Islet precursor cell (in vitro differentiated cells): ENCODE measurements at places on chromosomes 7 and 10.

- DNase-seq, result no peak
These were observed 186.2 kb downstream of the MACC1 start for GRCh38 chr7:20030915-20031362.

DNA sequence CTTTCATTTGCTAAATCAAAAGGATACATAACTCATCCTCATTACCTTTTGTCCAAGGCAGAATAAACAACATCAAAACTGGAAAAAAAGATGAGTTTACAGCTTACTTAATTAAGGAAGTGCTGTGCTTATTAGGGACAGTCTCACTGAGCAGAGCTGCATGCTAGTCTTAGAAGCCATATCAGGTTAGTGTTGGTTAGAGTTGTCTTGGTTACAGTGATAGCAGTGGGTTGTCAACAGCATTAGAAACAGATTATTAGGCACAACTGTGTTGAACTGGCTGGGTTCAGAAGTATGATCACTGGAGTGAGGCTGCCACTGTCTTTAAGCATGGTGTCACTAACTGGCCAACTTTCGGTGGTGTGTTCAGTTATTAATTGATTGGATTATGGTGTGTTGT lies 503.9 kb upstream of the IGFBP3 start:
- no peak for DNase-seq

GRCh38 chr7:92641921-92642511 lies 51.8 kb upstream of the FAM133B start:
- DNase-seq, result no peak

- DNase-seq, result peak; percentile 63
These were observed 75.4 kb downstream of the PLXNA4 start for GRCh38 chr7:132500727-132501440.

GRCh38 chr7:5670183-5670935 lies 111.1 kb downstream of the RNF216 start:
- DNase-seq, result no peak

DNA sequence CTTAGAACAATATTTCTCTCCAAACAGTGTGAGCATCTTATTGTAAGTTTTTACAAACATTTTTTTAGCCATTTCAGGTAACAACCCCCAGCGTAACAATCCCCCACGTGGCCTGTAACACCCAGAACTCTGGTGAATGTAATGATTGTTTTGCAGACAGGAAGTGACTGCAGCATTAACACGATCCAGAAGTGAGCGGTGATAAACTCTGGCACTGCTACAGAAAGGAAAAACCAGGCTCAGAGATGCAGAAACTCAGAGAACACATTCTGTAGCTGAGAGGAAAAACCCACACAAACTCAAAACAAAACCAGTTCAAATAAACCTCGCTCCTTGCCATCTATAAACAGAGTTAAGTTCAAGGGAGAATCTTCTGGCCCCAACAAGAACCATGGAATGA lies 285.7 kb downstream of the FGFR2 start:
- no peak for DNase-seq

DNA sequence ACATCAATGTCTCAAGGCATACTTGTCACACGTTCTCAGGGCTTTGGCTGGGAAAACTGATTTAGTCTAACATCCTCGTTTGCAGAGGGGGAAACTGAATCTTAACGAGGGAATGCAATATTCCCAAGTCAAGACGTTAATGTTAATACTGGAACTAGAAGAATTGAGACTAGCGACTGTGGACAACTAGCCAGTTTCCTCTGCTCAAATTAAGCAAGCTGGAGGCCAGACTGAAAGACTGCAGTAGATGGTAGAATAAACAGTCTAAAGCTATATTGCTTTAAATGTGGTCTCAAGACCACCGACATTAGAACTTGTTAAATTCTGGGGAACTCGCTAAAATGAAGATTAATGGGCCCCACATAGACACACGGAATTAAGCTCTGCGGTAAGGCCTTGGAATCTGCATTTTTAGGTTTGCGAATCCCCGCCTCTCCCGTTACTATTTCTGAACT lies 639 bp upstream of the TFAM start:
- DNase-seq, result no peak

GRCh38 chr7:148773334-148773733 lies 74.6 kb downstream of the CUL1 start:
- peak; percentile 63 for DNase-seq

DNA sequence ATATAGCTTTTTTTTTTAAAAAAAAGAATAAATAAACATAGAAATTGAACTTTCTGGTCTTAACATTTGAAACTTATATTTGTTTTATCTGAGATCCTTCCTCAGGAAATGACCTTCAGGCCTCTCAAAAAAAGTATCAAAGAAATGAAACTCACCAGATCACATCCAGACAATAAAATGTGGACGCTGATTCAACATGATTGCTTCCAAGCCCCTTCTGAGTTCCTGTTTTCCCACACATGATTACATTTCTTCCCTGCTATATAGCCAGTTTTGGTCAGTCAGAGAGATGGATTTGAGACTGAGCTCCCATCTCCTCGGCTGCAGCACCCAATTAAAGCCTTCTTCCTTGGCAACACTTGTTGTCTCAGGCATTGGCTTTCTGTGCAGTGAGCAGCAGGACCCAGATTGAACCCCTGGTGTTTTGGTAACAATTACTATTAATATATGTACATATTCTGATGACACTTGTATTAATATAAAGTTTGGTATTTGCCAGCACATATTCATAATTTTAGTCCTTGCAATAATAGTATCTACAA lies 21.8 kb upstream of the SVIL start:
- no peak for DNase-seq

DNA sequence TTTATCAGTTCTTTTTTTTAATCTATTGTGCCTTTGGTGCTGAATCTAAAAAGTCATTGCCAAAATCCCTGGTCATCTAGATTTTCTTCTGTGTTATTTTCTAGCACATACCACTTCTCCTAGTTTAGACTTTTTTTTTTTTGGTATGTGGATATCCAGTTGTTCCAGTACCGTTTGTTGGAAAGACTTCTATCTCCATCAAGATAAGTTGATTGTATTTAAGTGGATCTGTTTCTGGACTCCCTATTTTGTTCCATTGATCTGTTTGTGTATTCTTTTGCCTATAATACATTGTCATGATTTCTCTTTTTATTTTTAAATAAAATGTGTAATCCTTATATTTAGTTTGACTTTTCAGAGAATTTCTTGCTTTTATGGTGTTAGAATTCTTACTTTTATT lies 35.5 kb downstream of the RSBN1L start:
- no peak for DNase-seq

GRCh38 chr7:44324481-44325200 lies 753 bp downstream of the CAMK2B start:
- no peak for DNase-seq

- DNase-seq, result no peak
These were observed 3.4 kb downstream of the RABGEF1 start for GRCh38 chr7:66743920-66744319.

DNA sequence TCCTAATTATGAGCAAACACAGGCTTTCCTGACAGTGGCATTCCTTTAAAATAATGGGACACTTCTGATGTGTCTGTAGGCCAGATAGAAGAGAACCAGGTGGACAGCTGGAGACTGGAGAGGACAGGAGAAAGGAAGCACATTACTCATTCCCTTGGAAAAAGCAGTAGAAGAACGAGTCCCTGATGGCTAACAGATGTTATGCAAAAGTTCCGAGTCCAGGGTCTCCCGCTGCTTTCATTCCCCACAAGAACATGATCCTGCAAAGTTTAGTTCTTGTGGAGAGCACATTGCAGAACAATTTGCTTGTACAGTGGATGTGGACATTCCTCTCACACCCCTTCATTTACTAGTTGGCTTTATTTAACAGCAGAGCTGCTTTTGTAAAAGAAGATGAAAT lies 137.6 kb downstream of the GPAM start:
- no peak for DNase-seq

DNA sequence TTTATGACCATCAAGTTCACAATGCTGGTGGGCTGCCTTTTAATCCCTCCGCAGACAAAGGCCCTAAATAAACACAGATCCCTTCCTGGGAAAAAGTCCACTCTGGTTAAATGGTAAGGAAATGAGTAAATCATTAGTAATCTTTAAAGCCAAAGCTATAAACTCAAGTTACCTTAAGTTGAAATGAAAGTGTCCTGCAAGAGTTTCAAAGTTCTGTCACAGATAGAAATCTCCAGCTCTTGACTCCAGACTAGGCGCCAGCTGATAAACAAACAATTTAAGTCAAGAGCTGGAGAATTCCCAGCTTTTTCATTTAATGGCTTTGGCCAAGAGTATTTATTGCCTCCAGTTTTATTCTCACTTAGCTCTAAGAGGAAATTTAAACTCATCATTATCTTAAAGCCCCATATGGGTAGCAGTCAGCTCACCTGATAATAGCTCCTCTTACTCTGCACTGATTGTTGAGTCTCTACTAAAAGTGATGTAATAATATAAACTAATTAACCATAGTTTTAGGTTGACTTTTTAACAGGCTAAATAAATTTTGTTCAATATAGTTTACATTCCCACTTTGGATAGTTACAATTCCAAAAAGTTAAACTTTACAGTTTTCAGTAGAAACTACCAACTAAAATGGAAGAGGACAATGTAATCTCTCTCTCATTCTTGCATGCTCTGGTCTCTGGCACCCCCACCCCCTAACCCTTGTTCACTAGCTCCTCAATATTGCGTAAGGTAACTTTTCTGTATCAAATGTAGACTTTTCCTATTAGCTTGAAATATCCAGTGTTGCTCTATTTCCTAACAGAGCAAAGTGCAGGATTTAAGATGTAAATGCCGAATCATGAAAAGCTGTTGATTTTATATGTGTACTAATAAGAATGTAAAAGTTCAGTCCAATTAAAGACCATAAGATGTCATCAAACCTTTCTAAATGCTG lies 56.1 kb downstream of the HIBADH start:
- peak; percentile 79 for DNase-seq

DNA sequence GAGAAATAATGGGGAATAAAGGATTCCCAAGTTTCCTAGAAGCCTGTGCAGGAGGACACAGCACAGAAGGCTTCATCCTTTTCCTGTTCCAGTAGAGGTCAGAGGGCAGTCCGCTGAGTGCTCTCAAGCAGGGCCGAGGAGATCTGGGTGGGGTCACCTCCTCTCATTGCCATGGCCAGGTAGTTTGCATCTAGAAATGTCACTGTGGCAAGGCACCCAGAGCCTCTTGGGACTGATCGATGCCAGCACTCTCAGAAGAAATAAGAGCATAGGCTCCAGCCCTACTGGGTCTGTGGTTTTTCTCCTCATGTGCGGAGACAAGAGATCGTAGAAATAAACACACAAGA lies 7.9 kb downstream of the NUB1 start:
- no peak for DNase-seq

- DNase-seq, result peak; percentile 93
These were observed at the start of gene TFPI2 for GRCh38 chr7:93890464-93891068. Gene TFPI2 (minus strand): TSS chr7:93890753. CDS start chr7:93890678, 75 bp downstream.

DNA sequence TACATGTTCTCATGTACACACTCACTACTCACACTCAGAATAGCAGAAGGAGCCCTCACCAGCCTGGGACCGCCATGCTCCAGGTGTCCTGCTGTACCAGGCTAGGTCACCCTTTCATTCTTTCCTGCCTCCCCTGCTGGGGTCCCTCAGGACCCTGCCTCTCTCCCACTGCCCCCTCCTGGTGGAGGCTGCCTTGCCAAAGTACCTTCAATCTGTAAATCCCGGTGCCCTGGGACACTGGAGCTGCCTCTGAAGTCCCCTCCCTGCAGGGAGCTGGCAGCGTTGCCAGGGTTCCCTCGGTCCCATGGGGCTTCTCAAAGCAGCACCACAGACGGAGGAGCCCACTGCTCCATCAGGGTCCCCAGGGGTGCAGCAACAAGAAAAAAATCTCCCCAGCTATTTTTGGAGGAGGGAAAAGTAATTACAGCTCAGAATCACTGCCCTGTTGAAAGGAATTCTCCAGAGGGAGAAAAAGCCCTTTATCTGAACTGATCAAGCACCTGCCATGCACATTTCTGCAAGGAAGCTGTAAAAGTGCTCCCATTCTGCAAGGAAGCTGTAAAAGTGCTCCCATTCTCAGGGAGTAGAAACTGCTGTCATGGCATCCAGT lies 259.9 kb downstream of the PTPRN2 start:
- peak; percentile 41 for DNase-seq

DNA sequence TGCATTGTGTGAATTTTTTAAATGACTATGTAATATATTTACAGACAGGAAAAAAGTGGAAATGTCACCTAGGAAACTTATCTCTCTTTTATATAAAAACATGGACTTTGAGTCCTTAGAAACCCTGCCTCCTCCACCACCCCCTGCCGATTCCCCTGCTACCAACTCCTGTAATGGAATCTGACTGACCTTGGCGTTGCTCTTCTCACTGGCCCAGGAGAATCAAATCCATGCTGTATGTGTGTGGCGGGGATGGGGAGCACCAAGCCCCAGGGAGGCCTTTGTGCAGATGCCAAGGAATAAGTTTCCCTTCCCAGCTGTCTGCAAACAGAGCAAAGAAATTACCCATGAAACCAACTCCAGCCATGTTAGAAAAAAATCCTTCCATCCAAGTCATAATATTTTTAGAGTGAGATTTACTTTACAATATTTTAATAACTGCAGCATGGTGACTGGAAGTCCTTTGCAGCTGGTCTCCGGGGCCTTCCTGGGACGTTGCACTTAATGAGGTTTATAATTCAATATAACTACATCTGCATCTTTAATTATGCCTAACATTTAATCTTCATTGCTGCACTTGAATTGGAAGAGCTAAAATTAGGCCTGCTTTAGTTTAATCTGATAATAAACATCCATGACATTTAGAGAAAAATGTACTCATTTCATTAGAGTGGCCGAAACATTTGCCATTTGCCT lies 111.4 kb upstream of the CACUL1 start:
- no peak for DNase-seq

GRCh38 chr7:154553711-154554265 lies 449.1 kb downstream of the PAXIP1 start:
- no peak for DNase-seq

DNA sequence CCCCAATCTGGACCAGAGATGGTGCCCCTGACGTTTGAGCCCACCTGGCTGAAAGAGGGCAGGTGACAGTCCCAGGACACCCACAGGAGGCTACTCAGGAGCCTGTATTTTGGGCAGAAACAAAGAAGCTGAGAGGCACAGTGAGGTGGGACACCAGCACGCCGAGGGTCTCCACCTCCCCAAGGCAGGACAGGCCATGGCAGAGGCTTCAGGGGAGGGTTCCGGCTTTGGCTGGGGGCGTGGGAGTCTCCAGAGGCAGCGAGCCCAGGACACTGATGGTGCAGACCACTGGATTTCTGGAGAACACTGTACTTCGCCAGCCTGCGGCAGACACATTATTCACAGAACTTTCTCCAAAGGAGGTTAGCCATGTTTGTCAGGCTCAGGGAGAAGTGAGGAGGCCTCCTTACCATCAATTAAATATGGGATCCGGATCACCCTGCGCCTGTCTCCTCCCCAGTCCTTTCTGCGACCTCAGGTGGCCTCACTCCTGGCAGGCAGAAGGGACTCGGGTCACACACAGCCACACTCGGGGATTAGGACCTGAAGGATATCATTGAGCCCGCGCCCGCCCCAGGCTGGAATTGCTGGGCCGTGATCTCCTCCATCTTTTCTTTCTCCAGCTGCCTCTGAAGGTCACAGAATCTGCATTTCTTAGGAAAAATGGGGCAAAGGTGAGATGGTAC lies 98.3 kb downstream of the MKI67 start:
- DNase-seq, result peak; percentile 35

GRCh38 chr7:2384354-2385243 lies 18.8 kb upstream of the CHST12 start:
- peak; percentile 51 for DNase-seq

- no peak for DNase-seq
These were observed 85.3 kb upstream of the PCLO start for GRCh38 chr7:83248000-83248399.
